Aorta (tissue), 5 donors: ENCODE measurements at places on chromosomes 1 and 21. TPM values are rescaled to one million over a fixed set of nuclear protein-coding genes. Genes with fewer than 3 reads are reported as not detected.

Gene EXTL1
- total RNA-seq = 0.29 TPM

Gene HYI
- total RNA-seq = 38.0 TPM

Gene DHDDS
- total RNA-seq = 42.3 TPM

Gene PRR9
- not detected for total RNA-seq

Gene FMOD
- total RNA-seq = 204 TPM

Gene LCK
- 4.6 TPM for total RNA-seq

Gene RAB3B
- 0.03 TPM for total RNA-seq

Gene CRABP2
- total RNA-seq = 34.4 TPM

Gene CHML
- total RNA-seq = 13.3 TPM

Gene OR2T10
- total RNA-seq = not detected

Gene THEM5
- total RNA-seq = not detected

Gene SPRR2G
- not detected for total RNA-seq

Gene TP73
- total RNA-seq = not detected

Gene HCN3
- 1.8 TPM for total RNA-seq

Gene KIAA1614
- 9.8 TPM for total RNA-seq

Gene SLC37A1
- total RNA-seq = 11.7 TPM

Gene EFCAB14
- 108 TPM for total RNA-seq

Gene TOMM40L
- 10.0 TPM for total RNA-seq

Gene TOR3A
- total RNA-seq = 13.9 TPM

Gene C8A
- total RNA-seq = not detected

Gene CD53
- total RNA-seq = 50.7 TPM

Gene KIRREL1
- total RNA-seq = 102 TPM

Gene SEC16B
- 7.0 TPM for total RNA-seq

Gene EFNA1
- total RNA-seq = 49.1 TPM

Gene DPT
- 73.2 TPM for total RNA-seq

Gene ANKRD45
- total RNA-seq = 0.33 TPM

Gene BGLAP
- total RNA-seq = not detected
